ENCODE measurements at places on chromosomes 2 and 18.
A peak's percentile ranks its signal among the peaks of the same experiment; 100 is the strongest.

DNA sequence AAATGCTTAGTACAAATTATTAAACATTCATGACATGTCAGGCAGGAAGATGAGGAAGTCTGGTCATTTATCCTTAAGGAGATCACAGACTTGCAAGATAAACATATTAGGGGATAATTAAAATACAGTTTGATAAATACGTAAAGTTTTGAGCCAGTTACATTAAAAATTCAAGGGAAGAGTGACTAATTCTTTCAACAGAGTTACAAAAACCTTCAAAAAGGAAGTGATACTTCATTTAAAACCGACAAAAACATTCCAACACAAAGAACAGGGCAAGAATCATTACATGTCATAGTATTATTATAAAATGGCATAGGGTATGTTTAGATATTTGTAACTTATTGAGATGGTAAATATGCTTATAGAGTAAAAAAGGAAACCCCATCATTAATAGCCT is 636.0 kb downstream of the NR4A2 start:
- no peak for DNase-seq

GRCh38 chr18:35852786-35853185 is 119.7 kb upstream of the RMP24 start:
- DNase-seq = no peak

DNA sequence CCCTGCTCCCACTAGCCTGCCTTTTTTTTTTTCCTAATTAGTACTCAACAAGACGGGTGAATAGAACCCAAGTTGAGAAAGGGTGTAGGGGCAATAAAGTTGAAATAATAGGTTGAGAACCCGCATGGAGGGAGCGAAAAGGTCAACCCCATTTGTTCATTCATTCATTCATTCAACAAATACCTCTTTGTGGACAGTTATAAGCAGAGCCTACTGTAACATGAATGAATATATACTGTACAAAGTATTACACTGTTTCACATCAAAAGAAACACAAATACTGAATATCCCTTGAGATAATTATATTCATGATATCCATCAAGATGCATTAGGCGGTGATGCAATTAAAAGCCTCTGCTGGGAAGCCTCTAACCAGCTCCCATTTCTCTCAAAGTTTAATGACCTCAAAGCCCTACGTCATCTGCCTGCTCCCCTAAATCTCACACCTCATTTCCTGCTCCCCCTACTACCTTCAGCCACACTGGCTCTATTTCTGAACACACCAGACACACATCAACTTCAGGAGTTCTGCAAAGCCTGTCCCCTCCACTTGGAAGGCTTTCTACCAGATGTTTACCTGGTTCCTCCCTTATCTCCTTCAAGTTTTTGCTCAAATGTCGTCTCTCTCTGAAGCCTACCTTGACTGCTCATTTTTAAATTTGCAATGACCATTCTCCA is 1.4 kb upstream of the NBAS start:
- DNase-seq = no peak

DNA sequence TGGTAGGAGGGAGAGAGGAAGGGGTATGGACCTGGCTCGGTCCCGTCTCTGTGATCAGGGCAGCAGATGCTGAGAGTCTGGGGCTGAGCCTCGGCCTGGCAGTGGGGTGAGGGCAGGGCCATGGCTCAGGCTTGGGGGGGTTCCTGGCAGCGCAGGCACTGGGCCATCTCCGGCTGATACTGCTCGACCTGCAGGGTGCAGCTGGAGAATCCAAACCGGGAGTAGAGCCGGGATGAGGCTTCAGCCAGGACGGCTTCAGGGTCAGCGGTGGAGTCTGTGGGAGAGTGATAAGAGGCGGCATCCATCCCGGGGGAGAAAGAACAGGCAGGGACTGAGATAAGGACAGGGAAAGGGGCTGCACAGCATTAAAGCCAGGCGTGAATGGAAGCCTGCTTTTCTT is 7.7 kb downstream of the SLC30A3 start:
- no peak for DNase-seq

GRCh38 chr2:117850015-117850414 is 35.5 kb downstream of the DDX18 start:
- no peak for DNase-seq

- DNase-seq = no peak
Measured at GRCh38 chr2:39228413-39229209, 15.2 kb downstream of the CDKL4 start.

- no peak for DNase-seq
Measured at GRCh38 chr2:159045545-159046454, 77.4 kb downstream of the TANC1 start.

- DNase-seq = no peak
Measured at GRCh38 chr2:222193328-222193983, 105.3 kb downstream of the PAX3 start.

GRCh38 chr2:37325625-37326071 is 1.0 kb upstream of the PRKD3 start:
- DNase-seq = no peak

GRCh38 chr2:219552382-219553167 is 8.7 kb downstream of the TMEM198 start:
- DNase-seq = peak; percentile 79

- no peak for DNase-seq
Measured at GRCh38 chr2:54681416-54681815, 42.0 kb upstream of the EML6 start.

GRCh38 chr2:116411211-116411610 is 1403.3 kb upstream of the DDX18 start:
- no peak for DNase-seq

DNA sequence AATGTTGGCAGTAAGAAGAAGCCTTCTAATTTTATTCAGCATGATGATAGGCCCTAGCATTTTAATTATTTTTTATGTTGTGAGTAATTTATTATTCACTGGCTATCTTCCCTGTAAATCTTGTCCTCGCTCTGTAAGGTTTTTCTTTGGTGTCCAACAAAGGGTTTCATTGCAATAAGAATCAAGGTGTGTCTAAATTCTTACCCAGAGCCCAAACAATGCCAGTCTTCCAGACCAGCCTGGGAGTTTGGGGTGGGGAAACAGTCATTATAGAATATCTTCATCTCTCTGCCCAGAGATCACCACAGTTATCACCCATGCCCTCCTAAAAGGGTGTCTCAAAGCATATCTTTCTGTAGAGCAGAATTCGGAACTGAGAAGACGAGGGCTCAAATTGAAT is at the start of gene DSG4:
Gene DSG4 (plus strand): TSS at position 301 of the 400 bp plus-strand sequence. CDS start 135 bp downstream, outside the sequence.
- no peak for DNase-seq

DNA sequence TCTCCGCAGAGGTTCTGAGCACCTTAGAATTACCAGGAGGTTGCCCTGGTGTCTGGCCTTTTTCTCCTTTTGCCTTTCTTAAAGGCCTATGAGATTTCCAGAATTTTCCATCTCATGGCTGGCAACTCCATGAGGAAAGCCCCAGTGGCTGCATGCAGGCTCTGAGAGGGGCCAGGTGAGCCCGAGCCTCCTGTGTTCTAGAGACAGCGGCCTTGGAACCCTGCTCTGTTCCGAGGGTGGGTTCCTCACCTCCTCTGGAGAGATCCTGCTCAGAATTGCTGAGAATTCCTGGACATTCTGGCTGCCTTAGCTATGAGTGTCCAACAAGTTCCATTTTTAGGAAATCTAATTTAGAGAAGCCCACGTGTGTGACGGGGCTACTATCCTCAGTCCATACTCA is 35.7 kb upstream of the HPCAL1 start:
- DNase-seq = no peak

DNA sequence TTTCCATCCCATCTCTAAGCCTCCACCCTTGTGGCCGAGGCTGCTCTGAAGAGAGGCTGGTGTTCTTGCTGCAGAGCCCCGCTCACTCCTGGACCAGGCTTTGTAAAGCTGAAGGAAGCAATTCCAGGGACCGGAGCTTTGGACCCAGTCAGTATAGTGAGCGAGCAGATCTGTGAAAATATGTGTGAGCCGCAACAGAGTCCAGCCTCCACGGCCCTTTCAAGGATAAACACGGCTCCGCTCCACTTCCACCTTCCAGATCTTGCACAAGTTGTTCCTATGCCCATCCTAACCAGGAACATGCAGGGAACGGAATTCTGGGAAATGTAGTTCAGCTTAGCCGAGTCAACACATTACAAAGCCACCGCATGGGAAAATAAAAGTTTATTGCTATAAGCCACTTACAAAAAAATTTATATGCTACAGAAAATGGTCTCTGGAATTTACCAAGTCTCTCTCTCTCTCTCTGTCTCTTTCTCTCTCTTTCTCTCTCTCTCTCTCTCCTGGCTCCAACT is 151.7 kb upstream of the ZNF521 start:
- no peak for DNase-seq

DNA sequence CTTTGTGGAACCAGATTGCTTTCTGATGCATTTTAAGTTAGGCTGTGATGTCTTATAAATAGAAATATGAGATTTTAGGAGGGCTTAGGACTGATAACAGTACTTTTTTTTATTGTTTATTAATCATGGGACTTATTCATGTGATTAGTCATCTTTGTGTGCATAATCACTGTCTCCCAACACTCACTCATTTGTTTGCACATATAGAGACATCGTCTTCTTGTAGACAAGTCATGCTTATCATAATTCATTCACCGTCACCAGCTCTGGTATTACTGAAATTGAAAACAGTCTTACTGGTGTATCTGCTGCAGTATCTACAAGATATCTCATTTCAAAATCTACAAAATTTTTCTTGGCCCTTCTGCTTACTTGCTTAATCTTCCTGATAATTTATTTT is 45.8 kb downstream of the WDR7 start:
- no peak for DNase-seq

DNA sequence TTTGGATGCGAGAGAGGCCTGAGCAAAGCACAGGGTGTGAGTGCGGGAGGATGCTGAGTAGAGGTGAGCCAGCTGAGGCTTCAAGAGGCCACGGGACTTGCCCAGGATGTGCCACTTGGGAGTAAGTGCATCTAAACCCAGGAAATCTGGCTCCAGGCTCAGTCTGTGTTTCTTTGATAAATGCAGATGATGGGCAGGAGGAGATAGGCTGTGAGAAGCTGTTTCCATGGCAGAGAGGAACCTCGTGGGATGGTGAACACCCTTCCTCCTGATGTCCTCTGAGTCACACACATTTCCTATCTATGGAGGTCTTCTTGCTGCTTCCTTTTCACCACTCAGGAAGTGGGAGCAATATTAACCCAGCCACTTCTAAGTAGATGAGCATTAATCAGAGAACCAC is 38.4 kb upstream of the CELF4 start:
- DNase-seq = no peak

DNA sequence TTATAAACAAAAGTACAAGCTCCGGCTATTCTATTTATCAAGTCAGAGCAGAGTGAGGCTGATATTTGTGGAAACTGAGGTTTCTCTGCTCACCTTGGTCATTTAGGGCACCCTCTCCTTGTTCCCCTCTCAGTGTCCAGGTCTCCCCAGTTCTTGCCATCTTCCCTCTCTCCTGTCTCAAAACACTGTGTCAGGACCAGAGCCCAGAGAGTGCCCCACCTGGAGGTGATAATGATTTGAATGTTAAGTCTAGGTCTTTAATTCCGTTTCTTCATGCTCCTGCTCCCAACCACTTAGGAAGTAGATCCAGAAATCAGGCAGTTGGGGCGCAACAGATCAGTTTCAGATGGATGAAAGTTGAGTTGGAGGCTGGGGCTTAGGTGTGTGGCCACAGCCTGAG is 9.2 kb upstream of the ADCY3 start:
- no peak for DNase-seq

DNA sequence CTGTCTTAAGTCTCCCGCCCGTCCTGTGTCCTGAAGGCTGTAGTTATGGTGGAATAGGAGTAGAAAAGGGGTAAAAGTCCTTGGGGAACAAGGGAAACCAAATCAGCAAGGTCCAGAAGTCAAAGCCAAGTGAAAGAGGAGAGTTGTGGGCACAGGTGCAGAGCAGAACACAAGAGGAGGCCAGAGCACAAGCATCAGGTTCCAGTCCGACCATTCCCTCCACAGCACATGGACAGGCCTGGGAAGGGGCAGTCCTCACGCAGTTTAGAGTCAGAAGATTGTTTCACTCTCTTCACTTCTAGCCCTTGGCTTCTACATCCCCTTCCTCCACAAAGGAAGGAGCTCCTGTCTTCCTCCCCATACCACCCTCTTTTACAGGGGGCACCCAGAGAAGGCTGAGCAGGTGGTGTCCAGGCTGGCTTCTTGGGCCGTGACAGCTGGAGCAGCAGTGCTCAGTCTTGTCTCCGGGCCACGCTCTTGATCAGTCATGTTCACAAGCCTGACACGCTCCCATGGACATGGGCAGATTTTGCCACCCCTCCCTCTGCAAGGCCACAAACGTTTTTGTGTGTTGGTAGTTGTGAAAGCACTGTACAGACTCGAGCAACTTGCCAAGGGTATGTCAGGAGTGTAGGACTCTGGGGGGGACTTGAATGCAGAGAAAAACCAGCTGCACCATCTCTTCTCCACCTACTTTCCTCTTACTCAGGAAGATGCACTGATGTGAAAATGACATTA is 138.5 kb upstream of the DAPL1 start:
- no peak for DNase-seq

DNA sequence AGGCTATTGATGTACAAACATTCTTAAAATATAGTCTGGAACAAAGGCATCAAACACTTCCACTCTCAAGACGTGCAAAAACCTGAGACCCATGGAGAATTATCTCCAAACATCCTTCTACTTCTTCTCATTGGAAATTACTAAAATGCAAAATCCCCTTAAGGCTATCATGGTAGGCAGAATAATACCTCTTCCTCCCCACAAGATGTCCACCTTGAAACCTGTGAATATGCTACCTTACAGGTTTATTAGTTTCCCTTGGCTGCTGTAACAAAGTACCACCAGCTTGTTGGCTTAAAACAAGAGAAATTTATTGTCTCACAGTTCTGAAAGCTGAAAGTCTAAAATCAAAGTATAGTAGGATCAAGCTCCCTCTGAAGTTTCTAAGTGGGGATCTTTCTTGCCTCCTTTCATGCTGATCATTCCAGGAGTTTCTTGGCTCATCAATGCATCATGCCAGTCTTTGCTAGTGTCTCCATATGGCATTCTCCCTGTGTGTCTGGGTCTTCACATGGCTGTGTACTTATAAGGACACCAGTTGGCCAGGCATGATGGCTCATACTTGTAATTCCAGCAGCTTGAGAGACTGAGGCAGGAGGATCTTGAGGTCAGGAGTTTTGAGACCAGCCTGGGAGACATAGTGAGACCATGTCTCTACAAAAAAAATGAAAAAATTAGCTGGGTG is 163.7 kb upstream of the NCK2 start:
- no peak for DNase-seq

DNA sequence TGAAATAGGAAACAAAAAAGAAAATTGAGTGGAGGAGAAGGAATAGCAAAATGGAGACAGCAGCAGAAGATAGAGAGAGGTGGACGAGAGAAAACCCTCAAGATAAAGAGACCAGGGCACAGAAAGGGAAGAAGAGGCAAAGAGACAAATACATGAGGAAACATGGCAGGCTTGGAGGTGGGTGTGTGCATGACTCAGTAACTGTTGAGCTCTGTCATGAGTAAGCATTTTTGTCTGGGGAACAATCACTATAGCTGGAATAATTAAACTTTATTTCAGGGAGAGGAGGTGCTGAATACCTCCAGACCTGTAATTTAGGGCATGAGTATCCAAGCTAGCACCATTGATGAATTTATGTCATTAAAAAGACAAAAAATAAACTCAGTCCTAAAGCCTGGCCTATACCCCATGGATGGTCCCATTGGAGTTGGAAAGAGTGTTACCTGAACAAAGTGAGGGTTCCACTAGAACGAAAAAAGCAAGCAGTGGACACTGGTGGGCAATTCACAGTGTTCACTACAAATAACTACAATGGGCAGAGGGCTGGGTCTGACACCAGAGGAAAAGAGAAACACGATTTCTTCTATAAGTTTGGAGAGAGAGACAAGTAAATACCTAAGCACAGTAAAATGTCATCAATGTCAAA is 145.5 kb downstream of the ADCYAP1 start:
- DNase-seq = no peak
